ENCODE measurements at places on chromosomes 5 and 9.
A peak's percentile ranks its signal among the peaks of the same experiment; 100 is the strongest.

DNA sequence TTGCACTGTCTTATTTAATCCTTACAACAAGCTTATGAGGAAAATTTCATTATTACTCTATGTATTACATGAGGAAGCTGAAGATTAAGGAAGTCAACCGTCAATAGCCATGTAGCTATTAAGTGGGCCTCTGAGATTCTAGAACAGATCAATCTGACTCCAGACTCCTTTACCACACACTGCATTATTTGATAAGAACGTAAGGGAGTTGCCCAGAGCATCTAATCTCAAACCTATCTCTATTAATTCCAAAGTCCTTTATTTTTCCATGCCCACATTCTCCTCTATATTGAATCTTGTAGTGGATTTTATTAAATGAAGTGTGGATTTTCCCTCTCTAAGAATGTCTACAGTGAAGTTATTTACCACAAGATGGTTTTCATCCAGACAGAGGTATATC, 118.2 kb upstream of the MTAP start:
- DNase-seq = no peak

- no peak for DNase-seq
These were observed 6.2 kb downstream of the NUDCD2 start for GRCh38 chr5:163453705-163454104.

GRCh38 chr9:101311758-101312420, 72.9 kb downstream of the BAAT start:
- DNase-seq = no peak

DNA sequence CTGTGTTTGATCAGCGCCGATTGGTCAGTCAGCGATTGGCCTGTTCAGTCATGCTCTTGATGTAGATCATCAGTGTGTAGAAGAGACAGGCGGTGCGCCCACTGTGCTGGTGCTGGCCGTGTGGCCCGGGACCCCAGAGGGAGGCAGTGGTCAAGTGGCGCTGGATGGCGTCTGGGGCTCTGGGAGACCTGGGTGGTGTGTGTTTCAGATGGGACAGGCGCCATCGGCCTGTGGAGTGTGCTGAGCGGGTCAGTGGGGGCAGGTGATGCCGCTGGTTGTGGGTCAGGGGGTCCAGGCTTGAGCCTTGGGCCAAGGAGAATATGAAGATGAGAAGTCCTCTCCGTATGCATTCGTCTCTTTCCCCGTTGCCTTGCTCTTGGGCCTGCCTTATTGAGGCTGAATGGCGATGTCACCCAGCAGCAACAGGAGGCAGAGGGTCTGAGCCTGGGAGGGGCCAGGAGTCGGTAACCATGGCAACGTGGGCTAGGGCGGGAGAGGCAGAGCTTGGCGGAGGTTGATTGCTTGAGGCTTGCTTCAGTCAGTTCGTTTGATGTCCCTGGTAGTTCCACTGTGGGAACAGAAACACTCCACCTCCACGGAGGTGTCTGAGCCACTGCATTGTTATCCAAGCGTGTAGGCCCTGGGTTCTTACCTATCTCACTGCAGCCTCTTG, 117.8 kb upstream of the CACNA1B start:
- DNase-seq = no peak

DNA sequence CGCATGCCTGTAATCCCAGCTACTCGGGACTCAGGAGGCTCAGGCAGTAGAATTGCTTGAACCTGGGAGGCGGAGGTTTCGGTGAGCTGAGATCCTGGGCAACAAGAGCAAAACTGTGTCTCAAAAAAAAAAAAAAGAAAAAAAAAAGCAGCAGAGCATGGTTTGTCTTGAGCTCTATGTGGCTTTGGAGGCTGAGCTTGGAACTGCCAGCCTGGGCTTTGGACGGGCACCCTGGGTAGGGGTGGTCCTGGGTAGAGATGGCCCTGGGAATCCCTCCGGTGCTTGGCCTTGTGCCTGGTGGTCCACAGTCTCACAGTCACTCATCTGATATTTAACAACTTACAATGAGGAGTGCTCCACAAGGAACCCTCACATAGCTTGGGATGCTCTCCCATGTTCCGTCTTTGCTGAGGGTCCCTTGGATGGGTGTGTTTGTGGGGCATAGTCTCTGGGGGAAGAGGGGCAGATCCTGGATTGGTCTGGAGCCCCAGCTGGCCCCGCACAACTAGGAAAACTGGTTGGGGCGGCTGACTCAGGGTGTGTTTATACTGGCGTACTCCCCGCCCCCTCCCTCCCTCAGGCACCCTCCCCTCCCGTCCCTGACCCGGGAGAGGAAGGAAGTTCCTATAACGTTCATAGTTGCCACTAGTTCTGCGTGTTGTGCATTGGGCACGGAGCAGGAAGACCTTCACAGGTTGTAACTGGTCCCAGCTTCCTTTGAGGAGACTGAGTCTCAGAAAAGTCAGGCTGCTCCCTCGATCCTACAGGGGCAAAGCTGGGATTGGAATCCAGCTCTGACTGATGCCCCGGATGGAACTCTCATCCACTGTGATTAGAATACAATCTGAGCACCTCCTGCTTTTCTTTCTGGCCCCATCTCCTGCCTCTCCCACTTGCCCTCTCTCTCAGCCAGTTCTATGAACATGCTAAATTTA, 11.2 kb downstream of the IER5L start:
- no peak for DNase-seq

GRCh38 chr5:66856041-66856805, 260.0 kb downstream of the MAST4 start:
- no peak for DNase-seq

DNA sequence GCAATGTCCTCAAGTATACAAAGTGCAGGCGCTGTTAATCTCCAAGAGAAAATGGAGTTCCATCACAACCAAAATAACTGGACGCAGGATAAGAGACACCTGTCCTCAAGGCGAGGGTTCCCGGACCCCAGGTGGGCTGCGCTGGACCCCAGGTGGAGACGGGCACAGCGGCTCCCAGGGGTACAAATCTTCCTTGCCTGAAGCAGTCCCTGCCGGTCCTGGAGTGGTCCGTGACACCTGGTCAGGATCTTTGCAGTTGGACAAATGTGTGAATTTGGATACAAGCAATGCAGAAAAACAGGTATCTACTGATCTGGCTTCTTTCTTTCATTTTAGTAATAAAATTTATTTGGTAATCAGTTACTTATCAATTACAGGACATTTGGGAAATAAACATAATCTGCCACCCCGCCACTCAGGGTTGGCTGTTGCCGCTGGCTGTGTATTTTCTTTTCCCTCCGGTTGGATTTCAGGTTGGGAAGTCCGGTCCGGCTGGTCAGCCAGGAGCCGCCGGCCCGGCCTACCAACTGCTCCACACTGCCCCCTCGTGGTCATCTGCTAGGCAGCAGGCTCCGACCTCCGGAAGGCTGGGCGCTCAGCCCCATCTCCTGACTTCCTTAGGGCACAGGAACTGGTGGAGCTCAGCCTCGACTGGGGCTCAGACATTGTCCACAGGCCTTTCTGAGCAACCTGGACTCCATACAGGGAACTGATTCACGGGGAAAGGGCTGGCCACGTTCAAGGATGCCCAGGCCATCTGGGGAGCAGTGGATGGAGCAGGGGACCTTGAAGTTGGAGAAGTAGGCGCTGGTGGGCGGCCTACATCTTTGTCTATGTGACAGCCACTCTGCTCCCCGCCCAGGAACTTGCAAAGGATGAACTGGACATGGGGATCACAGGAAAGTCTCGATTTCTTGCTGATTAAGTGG, 43.4 kb downstream of the NXNL2 start:
- DNase-seq = peak; percentile 5

- DNase-seq = peak; percentile 81
These were observed at the start of gene FAM13B for GRCh38 chr5:138032572-138033385. FAM13B (minus strand) TSS chr5:138033079; CDS start chr5:138019111, 13,968 bp downstream.

Measured in NK-92 treated with Interleukin-12 subunit alpha and Interleukin-12 subunit beta, amount 100 ng/mL, for 24 hours (cell line).